ENCODE measurements at places on chromosomes 2 and 18.
A peak's percentile ranks its signal among the peaks of the same experiment; 100 is the strongest.

DNA sequence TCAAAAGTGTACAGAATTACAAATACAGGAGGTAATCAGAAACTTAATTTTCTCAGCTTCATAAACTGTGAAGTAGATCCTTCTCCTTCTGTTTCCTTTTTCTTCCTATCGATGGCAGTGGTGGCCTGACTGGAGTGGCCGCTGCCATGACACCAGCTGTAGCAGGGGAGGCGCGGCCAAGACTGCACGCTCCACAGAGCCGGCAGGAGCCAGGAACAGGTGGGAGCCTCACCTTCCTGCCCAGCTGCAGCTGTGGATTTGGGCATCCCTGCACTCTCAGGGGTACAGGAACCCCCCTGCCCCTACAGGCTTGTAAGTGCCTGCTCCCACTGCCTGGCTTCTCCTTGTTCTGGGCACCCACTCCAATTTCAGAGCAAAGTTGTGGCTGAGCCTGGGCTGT, 76.1 kb downstream of the EPB41L3 start:
- peaks cover 32% of the 10 kb centered on the region for H3K4me1 ChIP-seq
- no peak overlapping the region for H3K4me3 ChIP-seq
- peaks cover 2% of the 10 kb centered on the region for H3K27me3 ChIP-seq
- H3K27ac ChIP-seq: no peak overlapping the region
- no peak for DNase-seq

- peaks cover 35% of the 10 kb centered on the region for H3K4me1 ChIP-seq
- no peak for DNase-seq
- H3K27me3 ChIP-seq: peaks cover 2% of the 10 kb centered on the region
- no peak overlapping the region for H3K4me3 ChIP-seq
- H3K27ac ChIP-seq: peak overlapping the region; percentile 3
- H3K36me3 ChIP-seq: no peaks in the 10 kb centered on the region
These were observed 208.6 kb downstream of the HRH4 start for GRCh38 chr18:24669015-24669414.

DNA sequence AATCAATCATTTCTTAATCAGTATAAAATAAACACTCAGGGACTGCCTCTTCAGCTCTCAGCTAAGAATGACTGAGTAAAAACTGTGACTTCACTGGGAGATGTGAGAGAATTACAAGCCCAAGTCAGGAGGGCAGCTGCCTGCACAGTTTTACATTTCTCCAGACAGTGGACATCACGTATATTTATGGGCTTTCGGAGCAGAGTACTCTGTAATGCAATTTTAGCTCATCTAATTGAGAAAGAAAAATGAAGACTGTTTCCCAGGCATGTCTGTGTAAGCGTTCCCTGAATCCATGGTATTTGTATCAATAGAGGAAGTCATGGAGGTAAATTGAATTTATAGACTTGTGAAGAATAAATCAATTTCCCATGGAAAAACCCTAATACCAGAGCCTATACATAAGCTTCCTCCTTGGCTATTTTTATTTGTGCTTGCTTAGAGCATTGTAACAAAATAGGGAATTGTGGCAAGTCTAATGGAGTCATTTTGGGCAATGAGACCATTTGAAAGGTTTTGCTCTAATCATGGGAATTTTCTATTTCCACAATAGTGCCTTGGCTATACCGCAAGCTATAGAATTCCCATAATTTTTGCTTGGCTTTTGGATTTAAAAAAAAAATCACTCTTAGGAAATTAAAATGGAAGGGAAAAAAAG, 87.2 kb downstream of the SLC5A7 start:
- H3K27me3 ChIP-seq: peaks cover 5% of the 10 kb centered on the region
- peak overlapping the region; percentile 85 for H3K27ac ChIP-seq
- H3K4me1 ChIP-seq: peaks cover 43% of the 10 kb centered on the region
- H3K36me3 ChIP-seq: no peaks in the 10 kb centered on the region

DNA sequence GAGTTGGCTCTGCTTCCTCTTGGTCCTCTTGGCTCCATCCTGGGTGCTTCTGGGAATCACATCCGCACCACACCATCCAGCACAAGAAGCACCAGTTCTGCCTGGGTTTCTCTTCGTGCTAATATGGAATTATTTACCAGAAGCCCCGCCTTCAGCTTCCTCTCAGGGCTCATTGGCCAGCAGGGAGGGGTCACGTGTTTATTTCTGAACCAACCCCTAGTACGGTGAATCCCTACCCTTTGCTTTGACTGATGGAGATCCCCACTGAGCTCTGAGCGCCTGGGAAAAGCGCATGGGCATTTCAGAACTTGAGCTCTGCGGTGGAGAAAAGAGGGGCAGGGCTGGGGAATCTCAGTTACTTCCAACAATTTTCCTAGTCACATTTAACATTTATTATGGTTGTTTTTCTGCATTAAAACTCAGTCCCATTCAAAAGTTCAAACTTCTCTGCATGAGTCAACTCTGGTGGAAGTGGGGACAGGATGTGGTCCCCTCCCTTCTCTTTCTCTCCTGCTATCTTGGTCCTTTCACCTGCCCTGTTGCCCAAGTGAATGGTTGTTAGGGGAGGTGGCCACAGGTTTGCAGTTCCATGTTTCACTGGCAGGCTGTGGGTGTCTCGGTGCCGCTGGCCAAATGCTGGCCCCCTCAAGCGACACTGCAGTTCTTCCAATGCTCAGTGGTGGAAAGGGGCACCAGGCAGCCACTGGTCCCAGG, 76.4 kb upstream of the TTC39C start:
- DNase-seq: no peak
- H3K27me3 ChIP-seq: peaks cover 2% of the 10 kb centered on the region
- H3K4me1 ChIP-seq: peaks cover 6% of the 10 kb centered on the region
- H3K36me3 ChIP-seq: no peaks in the 10 kb centered on the region
- H3K4me3 ChIP-seq: no peak overlapping the region

Data from glutamatergic neuron (in vitro differentiated cells).